ENCODE measurements at places on chromosomes 6 and 20. TPM values are rescaled to one million over a fixed set of nuclear protein-coding genes. Genes with fewer than 3 reads are reported as not detected.

DNA sequence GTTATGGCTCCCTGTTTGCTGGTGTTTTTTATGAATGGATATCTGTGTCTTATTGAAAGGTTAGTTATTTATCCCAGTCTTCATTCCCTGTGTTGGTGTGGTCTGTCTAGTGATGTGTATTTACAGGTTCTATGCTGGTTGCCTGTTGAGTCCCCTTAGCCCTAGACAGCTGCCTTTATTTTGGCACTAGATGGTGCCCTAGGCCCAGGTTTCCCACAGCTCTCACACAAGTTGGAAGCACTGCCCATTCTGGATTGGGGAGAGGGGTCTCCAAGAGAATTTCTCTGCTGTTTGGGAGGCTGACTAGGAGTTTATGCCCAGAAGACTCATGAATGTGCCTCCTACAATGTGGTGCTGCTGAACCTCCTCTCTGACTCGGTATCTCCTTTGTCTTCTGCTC, 12.4 kb downstream of the GRM1 start:
- DNase-seq = no peak

DNA sequence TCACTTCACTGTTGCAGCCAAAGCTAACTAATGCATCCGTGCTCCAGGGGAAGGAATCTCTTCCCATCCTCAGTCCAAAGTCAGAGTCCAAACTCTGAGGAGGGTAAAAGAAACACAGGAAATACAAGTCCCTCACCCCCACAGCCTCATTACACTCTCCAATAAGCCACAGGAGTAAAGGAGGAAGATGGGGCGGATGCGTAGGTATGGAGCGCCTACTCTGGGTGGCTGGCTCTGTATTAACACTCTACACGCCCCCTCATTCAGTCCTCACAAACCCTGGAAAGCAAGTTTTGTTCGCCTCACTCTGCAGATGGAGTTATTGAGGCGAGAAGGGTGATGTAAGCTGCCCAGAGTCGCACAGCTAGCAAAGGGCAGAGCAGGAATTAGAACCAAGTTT, 242.9 kb downstream of the NRN1 start:
- DNase-seq = peak; percentile 63

Gene DACT2
- 0.48 TPM for total RNA-seq

Gene CDYL
- 36.3 TPM for total RNA-seq

Gene SIRPD
- not detected for total RNA-seq

Measured in cardiac septum (tissue), 1 donor.